Upper lobe of left lung (tissue), 6 donors: ENCODE measurements at places on chromosomes 3 and 15. TPM values are rescaled to one million over a fixed set of nuclear protein-coding genes. Genes with fewer than 3 reads are reported as not detected.

The CD86 gene
- 27.8 TPM for total RNA-seq

The NOX5 gene
- total RNA-seq, result 5.7 TPM

DNA sequence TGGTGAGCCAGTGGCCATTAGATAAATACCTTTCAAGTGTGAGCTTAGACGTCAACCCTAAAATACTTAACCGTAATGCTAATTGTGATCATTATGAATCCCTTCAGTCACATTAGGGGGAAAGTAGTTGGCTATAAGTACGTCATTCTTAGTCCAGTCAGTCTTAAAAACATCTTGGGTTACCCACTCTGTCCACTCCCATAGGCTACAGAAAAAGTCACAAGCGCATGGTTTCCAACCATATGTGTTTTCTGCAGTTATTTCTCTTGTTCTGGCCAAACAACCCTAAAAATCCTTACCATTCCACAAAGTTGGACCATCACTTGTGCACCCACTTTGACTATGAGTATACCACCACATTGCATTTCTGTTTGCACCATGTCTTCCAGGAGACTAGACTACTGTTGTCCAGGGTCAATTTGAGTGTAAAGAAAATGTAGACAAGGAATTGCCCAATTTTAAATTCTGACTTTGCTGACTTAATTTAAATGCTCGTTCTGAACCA, 3.3 kb downstream of the RPL15 start:
- no peak for DNase-seq

The PLAAT1 gene
- not detected for total RNA-seq

The SCG3 gene
- total RNA-seq, result not detected

The GJD2 gene
- total RNA-seq, result not detected

The INKA1 gene
- 13.6 TPM for total RNA-seq

The SLC35G2 gene
- total RNA-seq, result 10.5 TPM

DNA sequence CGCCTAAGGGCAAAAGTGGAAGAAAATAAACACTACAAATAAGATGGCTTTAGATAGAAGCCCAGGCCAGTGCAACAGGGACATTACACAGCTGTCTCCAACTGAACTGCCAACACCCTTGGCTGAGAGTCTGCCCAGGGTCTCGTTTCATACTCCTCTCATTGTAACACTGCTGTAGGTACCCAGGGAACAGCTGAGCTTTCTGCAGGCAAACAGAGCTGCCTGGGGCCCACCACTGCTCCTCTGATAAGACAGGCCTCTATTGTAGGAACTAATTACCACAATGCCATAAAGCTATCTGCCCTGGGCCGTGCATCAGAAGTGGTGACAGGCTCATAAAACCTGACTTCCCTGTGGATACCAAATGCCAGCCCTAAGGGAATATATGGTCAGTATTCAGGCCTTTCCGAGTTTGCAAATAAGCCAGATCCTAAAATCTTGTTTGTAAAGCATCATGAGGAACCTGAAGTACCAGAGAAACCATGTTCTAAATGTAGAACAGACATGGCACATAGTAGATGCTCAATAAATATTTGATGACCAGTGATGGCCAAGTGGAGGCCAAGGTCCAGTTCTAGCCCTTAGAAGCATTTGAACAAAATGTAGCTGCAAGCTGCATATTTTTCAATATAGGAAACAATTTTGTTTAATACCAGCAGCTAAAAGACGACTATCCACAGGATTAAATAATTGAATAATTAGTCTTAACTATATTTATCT, 84.3 kb upstream of the NEO1 start:
- no peak for DNase-seq

GRCh38 chr3:179958143-179958542, 78.6 kb downstream of the PEX5L start:
- DNase-seq, result no peak

DNA sequence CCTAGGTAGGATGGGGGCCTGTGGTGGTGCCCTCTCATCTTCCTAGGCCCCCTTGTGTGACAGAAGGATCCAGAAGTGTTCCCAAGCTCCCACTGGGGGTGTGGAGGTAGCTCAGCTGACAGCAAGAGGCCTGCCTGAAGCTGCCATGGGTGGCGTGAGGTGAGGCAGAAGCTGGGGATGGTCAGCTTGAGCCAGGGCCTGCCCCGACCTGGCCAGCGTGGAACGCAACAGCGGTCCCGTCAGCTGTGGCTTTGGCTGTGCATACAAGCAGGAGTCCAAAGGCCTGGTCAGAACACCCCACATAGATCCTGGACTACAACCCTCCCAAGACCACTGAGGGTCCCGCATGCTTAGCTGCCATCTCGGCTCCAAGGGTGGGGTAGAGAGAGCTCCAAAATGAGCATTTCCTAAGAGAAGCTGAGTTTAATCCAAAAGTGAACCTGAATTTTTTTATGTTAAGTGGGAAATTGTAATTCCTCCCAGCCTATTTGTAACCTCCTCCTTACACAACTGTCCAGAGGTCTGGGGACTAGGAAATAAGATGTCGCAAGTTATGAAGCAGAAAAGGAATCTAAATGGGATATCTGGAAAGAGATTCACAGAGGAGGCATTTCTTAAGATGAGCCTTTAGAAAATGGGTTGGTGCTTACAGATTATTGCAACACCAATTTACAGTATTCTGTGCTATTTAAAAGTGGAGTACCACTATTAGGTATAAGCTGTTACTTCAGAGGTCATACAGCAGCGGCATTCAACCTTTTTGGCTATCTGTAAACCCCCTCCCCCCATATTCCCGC, 9.9 kb upstream of the PLA2G4D start:
- no peak for DNase-seq
